ENCODE measurements at places on chromosomes 11 and 22.

DNA sequence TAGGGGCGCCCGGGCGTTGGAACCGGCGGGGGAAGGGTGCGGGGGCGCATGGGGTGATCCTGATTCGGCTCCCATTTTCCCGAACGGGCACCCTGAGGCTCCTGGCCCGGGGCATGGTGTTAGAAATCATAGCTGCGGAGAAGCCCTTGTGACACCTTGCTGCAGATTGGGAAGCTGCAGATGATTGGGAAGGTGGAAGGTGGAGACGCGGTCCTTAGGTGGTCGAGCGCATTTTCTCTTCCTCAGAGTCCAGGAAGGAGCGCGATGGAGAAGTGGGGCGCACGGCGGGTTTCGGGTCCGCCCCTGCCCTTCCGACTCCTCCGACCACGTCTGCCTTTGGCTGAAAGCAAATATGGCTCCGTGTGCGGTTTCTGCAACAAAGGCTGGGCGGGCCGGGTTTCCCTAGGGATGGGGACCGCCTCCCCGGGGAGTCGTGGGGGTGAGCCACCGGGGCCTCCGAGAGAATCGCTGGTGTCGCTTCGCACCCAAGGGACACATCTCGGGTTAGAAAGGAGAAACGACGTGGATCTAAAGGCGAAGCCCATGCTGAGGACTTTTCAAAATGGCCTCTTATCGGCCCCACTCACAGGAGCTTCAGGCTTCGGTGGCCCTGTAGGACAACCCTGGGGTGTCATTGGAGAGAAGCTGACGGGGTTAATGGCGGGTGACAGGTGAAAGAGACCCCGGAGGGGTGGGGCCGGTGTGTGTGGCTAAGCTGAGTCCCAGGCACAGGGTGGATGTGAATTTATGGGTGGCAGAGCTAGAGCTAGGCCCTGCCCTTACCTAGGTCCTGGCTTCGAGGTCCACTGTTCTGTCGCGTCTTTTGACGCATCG lies 707 bp upstream of the FTH1 start:
- DNase-seq: peak; percentile 34

DNA sequence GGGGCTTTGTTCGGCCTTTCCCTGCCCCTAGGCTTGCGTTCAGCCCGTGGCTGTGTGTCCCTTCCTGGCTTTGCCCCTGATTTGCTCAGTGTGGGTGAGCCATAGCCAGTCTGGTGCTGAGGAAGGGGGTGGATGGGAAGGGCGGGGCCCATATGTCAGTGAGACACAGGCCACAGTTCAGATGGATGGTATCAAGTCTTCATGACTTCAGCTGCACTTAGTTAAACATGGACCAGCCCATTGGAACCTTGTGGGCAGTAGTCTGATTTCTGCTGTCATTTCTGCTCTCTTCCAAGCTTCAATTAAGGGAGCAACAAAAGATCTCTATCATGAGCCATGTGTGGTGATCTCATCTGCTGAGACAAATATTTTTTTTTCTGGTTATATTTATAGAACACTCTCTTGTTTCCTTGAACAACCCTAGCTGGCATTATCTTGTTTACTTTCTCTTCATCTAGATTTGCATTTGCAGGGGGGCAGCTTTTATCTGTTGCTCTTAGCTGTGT lies 21.6 kb upstream of the PEX26 start:
- no peak for DNase-seq

DNA sequence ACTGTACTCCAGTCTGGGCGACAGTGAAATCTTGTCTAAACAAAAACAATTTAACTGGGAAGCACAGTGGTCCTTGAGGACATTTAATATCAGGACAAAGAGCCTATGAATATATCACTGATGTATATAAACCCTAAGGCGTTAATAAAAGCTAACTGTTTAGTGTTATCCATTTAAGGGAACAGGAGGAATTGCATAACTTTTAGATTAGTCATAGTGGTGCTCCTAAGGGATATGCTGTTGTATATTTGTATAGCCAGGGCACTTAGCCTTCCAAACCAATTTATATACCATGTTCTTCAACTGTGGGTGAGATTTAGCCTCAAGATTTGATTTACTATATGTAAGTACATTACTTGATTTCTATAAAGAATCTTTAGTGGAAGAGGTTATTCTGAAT lies 3.0 kb upstream of the CHEK1 start:
- DNase-seq: no peak

GRCh38 chr11:28383456-28383855 lies 275.3 kb downstream of the METTL15 start:
- DNase-seq: no peak

DNA sequence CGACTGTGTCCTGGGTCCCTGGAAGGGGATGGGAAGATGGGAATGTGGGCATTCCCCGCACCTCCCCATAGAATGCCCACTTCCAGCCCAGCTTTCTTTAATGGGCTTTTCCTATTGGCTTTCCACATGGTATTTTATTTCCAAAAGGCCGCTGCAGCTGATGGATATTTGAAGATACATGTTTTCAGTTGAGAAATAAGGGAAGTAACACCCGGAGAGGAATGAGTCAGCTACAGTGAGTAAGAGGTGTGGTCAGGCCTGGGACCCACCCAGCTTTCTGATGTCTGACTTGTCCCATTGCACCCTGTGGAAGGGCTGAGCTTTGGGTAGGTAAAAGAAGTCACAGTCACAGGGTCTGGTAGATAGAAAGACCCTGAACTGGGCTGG lies 476.9 kb downstream of the MIAT start:
- DNase-seq: no peak
